ENCODE measurements at places on chromosomes 7 and 10. TPM values are rescaled to one million over a fixed set of nuclear protein-coding genes. Genes with fewer than 3 reads are reported as not detected.

IFIT1 gene
- 27.1 TPM for total RNA-seq

SFMBT2 gene
- total RNA-seq, result 0.08 TPM

AS3MT gene
- 5.9 TPM for total RNA-seq

AKR1E2 gene
- total RNA-seq, result 10.5 TPM

ADRA2A gene
- total RNA-seq, result 2.9 TPM

PRLHR gene
- total RNA-seq, result not detected

FAM180A gene
- 16.3 TPM for total RNA-seq

SORCS1 gene
- total RNA-seq, result not detected

GGCT gene
- 28.3 TPM for total RNA-seq

AKR1D1 gene
- not detected for total RNA-seq

ASB15 gene
- total RNA-seq, result not detected

PTPRE gene
- total RNA-seq, result 0.90 TPM

ICA1 gene
- total RNA-seq, result 0.23 TPM

GNGT1 gene
- total RNA-seq, result not detected

CUTC gene
- 19.3 TPM for total RNA-seq

AGAP6 gene
- 1.5 TPM for total RNA-seq

FUOM gene
- total RNA-seq, result 24.3 TPM

PLEKHS1 gene
- not detected for total RNA-seq

Measured in smooth muscle cell of the coronary artery (primary cell).